Sciatic nerve (tissue), 2 donors: ENCODE measurements at places on chromosomes 12 and 14.
A peak's percentile ranks its signal among the peaks of the same experiment; 100 is the strongest.

DNA sequence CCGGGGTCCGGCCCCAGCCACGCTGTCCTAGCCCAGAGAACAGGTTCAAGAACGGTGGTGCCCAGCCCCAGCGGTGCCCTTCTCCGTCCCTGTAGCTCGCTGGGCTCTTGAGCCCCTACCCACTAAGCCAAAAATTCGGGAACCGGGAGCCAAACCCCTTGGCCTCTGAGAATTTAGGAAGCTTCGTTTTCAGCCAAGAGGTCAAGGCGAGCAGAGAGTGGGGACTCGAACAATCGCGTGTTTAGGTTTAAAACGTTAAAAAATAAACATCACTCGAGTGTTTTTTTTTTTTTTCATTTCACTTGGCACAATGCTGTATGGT, 6.2 kb downstream of the SIX1 start:
- DNase-seq: no peak

- no peak for DNase-seq
These were observed 64.8 kb upstream of the YARS2 start for GRCh38 chr12:32820376-32820931.

DNA sequence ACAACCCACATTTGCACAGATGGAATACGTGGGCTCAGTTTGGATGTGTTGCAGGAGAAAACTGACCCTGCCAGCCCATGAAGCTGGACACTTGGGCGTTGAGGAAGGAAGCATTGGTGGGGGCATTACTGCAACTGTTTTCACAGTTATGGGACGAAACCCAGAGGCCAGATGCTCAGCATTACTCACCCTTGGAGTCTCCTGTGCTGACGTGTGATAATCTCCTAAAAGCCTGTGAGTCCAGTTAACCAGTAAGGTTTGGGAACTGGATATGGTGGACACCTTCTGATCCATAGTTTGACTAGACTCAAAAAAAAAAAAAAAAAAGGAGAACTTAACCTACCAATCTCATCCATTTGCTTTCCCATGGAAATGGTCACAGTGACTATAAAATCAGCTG, 52.8 kb upstream of the EGLN3 start:
- DNase-seq: no peak

DNA sequence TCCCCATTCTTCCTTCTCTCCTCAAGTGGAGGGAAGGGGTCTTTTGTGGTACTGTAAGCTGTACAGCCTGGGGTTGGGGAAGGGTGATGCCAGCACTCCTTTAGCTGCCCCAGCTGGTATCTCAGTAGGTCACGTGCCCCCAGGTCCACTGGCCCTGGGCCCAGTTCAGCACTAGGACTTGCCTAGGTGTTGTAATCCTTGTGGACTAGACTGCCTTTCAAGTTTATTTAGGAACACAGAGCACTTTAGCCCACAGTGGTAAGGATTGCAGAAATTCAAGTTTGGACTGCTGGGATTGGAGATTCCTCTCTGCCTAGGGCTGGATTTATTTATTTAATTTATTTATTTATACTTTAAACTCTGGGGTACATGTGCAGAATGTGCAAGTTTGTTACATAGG, 569.6 kb downstream of the AACS start:
- no peak for DNase-seq

DNA sequence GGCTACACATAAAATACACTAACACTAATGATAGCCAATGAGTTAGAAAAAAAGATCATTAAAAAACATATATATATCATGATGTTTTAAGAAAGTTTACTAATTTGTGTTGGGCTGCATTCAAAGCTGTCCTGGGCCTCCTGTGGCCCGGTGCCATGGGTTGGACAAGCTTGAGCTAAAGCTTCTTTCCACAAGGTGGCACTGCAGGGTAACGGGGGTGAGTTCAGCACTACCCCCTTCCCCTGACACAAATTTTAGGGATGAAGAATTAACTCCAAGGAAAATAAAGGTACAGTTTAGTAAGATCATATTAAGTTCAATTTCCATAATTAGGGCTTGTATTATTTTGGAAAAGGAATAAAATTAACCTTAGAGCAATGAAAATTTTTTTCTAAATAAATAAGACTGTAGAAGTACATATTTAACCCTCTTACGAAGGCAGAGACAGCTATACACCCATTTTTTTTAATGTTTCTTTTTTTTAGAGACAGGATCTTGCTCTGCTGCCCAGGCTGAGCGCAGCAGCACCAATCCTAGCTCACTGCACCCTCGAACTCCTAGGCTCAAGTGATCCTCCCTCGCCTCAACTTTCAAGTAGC, 38.9 kb downstream of the PPP1R13B start:
- peak; percentile 88 for DNase-seq

GRCh38 chr12:64627771-64628170, 17.5 kb downstream of the RASSF3 start:
- DNase-seq: no peak
